ENCODE measurements at places on chromosomes 7 and 10.
A peak's percentile ranks its signal among the peaks of the same experiment; 100 is the strongest.

DNA sequence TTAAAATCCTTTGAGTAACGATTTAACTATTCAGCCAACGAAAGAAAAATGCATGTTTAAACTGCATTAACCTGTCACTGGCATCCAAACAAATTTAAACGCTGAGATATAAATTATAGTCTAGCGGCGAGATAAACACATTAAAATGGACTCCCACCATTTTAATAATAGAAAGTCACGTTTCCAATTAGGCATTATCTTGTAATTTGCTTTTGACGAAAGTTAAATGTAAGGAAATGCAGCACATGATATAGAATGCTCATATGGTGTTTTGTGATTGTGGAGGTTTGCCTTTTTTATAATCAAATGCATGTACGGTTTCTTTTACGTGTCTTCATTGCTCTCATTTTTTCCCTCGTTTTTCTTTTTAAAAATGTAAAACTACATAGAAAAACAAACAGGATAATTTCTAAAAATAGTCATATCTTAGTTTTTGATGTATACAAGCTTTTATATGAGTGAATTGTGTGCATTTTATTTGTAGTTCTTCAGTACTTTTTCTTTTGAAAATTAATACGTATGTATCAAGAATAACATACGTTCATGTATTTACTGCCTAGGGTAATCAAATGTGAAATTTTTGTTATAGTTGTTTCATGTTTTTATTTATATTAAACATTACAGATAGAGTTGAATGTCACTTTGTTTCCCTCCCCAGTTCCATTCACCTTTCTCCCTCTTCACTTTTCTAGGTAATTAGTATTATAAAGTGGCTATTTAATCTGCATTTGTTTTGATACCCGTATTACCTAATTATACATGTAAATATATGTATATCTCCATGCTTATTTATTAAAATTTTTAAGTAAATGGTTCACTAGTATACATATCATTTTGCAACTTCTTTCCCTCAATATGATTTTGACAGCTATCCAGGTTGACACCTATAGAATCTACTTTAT lies 1.1 kb upstream of the KLF14 start:
- no peak for DNase-seq

DNA sequence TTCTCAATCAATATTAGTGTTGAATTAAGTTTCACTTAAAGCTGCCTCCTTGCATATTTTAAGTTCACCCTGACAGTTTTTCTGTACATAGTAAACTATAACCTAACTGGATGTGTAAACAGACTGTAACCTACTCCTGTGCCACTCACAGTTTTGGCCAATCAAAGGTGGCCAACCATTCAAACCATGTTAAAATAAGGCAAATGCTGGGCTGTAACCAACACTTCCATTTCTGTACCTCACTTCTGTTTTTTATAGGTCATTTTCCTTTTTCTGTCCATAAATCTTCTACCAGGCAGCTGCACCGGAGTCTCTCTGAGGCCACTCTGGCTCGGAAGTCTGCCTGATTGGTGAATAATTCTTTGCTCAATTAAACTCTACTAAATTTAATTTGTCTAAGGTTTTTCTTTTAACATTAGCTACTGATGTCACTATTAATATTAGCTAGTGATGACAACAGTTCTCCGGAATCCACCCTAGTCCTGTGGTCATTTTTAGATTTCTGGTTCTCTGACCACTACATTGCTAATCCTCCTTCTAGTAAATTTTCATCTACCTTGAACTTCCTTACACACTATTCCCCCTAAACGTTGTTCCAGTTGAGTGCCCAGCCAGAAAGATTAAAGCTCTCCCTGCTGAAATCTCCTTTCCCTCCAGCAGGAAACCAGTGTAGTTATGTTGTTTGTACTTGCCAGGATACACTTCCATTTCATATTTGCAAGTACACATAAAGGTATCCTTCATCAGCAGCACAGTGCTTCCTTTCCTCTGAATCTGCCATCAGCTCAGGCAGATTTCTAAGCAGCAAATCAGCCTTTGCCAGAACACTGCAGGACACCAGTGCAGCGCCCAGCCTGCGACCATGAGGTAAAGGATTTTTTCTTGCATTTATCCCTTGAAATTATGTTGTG lies 18.6 kb upstream of the IFIT2 start:
- DNase-seq, result peak; percentile 2

- DNase-seq, result no peak
These were observed 532.0 kb downstream of the GATA3 start for GRCh38 chr10:8586504-8586903.

GRCh38 chr7:136140469-136140868 lies 163.3 kb upstream of the MTPN start:
- no peak for DNase-seq

- no peak for DNase-seq
These were observed 134.6 kb downstream of the CHRM2 start for GRCh38 chr7:137003086-137003485.

- DNase-seq, result no peak
These were observed 8.9 kb downstream of the GFRA1 start for GRCh38 chr10:116263870-116264655.
